GM23338 (cell line): ENCODE measurements at places on chromosomes 4 and X. TPM values are rescaled to one million over a fixed set of nuclear protein-coding genes. Genes with fewer than 3 reads are reported as not detected.
A peak's percentile ranks its signal among the peaks of the same experiment; 100 is the strongest.

The CORIN gene
- total RNA-seq = not detected in 2 replicates

- peaks cover 12% of the 10 kb centered on the region; the same call in 1 of the 2 replicates for H3K4me1 ChIP-seq
- H3K4me3 ChIP-seq = no peak overlapping the region
- no peaks in the 10 kb centered on the region for H3K27me3 ChIP-seq
- H3K27ac ChIP-seq = no peak overlapping the region
- DNase-seq = peak; percentile 5
These were observed 57.6 kb upstream of the RAP1GDS1 start for GRCh38 chr4:98203332-98204235.

GRCh38 chr4:182828360-182829025 lies 88.7 kb downstream of the DCTD start:
- peak; percentile 39 for DNase-seq

DNA sequence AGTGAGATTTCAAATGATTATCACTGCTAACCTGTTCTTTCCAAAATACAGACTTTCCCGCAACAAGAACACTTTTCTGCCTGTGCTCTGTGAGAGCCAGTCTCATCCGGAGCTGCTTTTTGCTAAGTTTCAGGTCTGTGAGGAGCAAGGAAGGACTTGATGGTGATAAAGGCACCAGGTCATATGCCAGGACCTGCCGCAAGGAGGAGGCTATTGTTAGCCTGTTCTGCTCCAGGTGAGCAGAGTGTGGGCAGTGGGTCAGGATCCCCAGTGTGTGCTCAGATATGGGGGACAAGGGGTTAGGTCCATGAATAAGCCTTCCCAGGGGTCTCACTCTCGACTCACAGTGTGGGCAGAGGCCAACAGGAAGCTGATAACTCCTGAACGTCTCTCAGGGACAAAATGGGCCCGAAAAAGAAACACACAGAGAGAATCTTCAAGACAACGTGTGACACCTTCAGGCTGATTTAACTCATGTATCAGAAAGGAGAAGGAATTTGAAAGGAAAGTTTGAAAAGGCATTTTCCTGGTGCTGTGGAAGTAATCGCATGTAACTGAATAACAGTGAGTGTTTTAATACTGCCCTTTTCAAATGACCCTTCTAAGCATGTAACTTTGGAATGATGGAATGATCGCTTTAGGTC lies 57.7 kb upstream of the PDLIM3 start:
- H3K36me3 ChIP-seq = no peaks in the 10 kb centered on the region
- H3K4me1 ChIP-seq = peaks cover 20% of the 10 kb centered on the region
- no peak overlapping the region for H3K27ac ChIP-seq
- H3K4me3 ChIP-seq = no peak overlapping the region
- DNase-seq = peak; percentile 18

DNA sequence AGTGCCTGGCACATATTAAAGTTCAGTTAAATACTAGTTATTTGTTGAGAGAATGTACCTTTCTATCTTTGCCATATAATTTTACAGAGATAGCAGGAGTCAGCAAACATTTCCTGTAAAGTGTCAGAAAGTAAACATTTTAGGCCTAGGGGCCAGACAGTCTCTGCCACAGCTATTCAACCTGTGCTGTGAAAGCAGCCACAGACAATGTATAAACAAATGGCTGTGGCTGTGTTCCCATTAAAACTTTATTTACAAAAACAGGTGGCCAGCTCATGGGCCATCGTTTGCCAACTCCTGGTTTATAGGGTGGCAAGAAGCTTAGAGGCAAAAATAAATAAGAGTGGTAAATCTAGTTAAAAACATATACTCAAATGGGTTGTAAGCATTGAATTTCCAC lies 34.0 kb upstream of the BRS3 start:
- no peak for DNase-seq
- H3K4me3 ChIP-seq = no peak overlapping the region
- H3K36me3 ChIP-seq = no peaks in the 10 kb centered on the region
- H3K27me3 ChIP-seq = no peaks in the 10 kb centered on the region
- H3K27ac ChIP-seq = no peak overlapping the region

DNA sequence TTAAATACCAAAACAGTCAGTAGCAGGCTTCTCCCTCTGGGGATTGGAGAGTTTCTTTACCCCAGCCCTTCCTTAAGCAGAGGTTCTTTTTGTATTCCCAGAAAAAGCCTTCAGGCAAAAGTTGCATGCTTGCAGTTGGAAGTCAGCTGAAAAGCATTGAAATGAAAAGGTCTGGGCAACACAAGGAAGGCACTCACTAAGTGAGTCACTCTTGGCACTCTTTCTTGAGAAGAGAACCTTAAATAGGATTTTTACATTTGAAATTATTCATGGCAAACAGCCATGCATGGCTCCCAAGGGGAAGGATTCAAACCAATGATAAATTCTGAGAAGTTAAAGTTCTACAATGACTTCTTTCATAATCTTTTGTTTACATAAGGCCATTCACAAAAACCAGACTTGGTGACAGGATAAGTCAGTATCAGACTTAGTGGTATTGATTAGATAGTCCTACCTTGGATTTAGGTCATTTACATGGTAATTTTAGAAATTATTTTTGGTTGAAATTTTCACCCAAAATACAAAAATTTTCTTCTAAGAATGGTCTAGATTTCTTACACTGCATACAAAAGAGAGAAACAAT lies 2068.9 kb downstream of the PCDH7 start:
- no peaks in the 10 kb centered on the region for H3K36me3 ChIP-seq
- no peak for DNase-seq
- H3K27ac ChIP-seq = no peak overlapping the region
- H3K27me3 ChIP-seq = no peaks in the 10 kb centered on the region

- H3K36me3 ChIP-seq = no peaks in the 10 kb centered on the region
- H3K4me1 ChIP-seq = no peaks in the 10 kb centered on the region
- H3K27me3 ChIP-seq = no peaks in the 10 kb centered on the region
- DNase-seq = peak; percentile 28
- H3K4me3 ChIP-seq = peak overlapping the region; percentile 61
- H3K27ac ChIP-seq = no peak overlapping the region
These were observed 59.2 kb upstream of the ZC4H2 start for GRCh38 chrX:65035446-65035770.

DNA sequence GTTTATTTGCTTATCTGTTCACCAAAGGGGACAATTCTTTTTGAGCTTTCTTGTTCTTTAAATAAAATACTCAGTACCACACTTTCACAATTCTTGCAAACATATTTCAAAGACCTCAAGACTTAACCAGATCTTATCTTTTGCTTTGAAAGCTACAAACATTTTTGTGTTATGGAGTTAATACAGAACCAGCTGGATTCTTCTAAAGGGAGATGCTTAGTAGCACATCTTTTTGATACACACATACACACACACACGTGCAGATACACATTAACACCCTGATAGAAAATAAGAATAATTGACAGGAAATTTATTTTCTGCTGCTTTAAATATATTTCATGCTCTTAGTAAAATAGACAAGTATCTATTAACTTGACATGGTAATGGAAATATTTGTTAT lies 379.1 kb downstream of the SH2D1A start:
- no peak for DNase-seq
- no peak overlapping the region for H3K4me3 ChIP-seq
- H3K27ac ChIP-seq = no peak overlapping the region
- H3K27me3 ChIP-seq = no peaks in the 10 kb centered on the region
- no peaks in the 10 kb centered on the region for H3K4me1 ChIP-seq

DNA sequence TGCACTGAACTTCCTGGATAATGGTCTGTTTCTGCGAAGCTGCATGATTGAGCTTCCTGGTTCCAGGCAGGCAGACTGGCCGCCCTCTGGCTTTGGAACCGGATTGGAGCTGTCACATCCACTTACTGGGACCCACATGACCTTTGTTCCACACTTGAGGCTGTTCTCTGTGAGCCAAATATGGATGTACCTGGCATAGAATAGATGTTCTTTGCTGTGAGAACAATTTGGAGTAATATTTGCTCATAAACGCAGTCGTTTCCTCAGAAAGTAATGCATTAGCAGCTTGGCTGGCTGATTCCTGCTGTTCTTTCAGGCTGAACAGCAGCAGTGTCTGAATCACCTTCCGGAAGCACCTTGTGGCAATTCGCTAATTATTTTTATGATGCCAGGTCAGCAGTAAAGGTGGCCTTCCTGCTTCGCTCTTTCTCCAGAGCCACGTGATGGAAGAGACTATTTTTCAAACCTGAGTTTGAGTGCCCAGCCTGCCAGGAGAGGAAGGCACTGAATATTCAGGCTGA lies 78.1 kb upstream of the BOD1L1 start:
- H3K4me1 ChIP-seq = no peaks in the 10 kb centered on the region
- peak overlapping the region; percentile 56; the same call in 1 of the 2 replicates for H3K27ac ChIP-seq
- DNase-seq = peak; percentile 5
- no peaks in the 10 kb centered on the region for H3K27me3 ChIP-seq
- H3K4me3 ChIP-seq = no peak overlapping the region

GRCh38 chr4:33924811-33925210 lies 2319.5 kb downstream of the ARAP2 start:
- H3K27ac ChIP-seq = no peak overlapping the region
- DNase-seq = no peak
- H3K27me3 ChIP-seq = no peaks in the 10 kb centered on the region
- no peaks in the 10 kb centered on the region for H3K4me1 ChIP-seq

GRCh38 chrX:21747558-21747957 lies 10.4 kb downstream of the SMPX start:
- 0 out of 2 replicates have a peak overlapping the region, but pooled peaks have one; percentile 51 for H3K27ac ChIP-seq
- no peaks in the 10 kb centered on the region for H3K36me3 ChIP-seq
- peak overlapping the region; percentile 35 for H3K4me3 ChIP-seq
- DNase-seq = peak; percentile 26
- H3K27me3 ChIP-seq = no peaks in the 10 kb centered on the region

DNA sequence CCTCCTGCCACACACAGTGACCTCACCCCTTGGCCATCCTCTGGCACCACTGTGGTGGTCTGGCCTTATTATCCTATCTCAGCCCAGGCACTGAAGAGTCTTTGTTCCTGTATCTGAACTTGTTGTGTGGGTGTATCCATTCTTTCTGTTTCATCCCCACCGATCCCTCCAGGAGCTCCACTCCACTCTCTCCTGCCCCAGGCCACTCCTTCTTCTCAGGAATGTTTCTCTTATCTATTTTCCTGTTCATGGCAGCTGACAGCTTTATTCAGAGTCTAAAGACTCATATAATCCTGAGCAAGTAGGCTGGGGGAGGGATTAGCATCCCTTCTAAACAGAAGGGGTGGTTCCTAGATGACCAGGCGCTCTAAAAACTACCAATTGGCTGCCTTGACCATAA lies 150.0 kb downstream of the ANAPC10 start:
- H3K4me1 ChIP-seq = peaks cover 6% of the 10 kb centered on the region; the same call in 1 of the 2 replicates
- H3K4me3 ChIP-seq = no peak overlapping the region
- no peaks in the 10 kb centered on the region for H3K36me3 ChIP-seq
- no peaks in the 10 kb centered on the region for H3K27me3 ChIP-seq
- DNase-seq = peak; percentile 3

DNA sequence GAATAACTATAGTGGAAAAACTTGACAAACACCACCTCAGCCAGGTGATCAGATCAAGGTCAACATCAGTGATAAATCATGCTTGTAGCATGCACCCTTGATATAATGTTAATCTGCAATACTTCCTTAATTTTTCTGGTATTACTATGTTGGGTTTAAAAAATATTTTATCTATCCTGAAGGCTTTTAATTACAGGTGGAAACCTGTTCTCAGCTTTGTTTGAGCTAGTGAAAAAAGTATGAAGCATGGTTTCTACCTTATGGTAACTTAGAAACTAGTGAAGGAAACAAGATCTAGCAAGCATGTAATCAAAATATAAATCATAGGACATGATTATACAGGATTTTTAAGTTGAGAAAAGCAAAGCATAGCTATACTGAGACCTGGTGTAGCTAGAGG lies 26.6 kb downstream of the MAOA start:
- no peaks in the 10 kb centered on the region for H3K27me3 ChIP-seq
- H3K4me1 ChIP-seq = no peaks in the 10 kb centered on the region
- H3K4me3 ChIP-seq = no peak overlapping the region
- H3K36me3 ChIP-seq = no peaks in the 10 kb centered on the region

- H3K36me3 ChIP-seq = no peaks in the 10 kb centered on the region
- H3K4me1 ChIP-seq = no peaks in the 10 kb centered on the region
- H3K27ac ChIP-seq = no peak within 1 kb of the TSS
- H3K4me3 ChIP-seq = peak within 1 kb of the TSS; percentile 63
- DNase-seq = peak; percentile 78
These were observed at the start of gene CFAP47 for GRCh38 chrX:35919536-35920309. Gene CFAP47 (plus strand): TSS chrX:35919734. CDS start chrX:35919800, 66 bp downstream.

The NUDT11 gene
- 39.2 and 52.7 TPM in 2 replicates for total RNA-seq

The ATP6AP2 gene
- 77.1 and 80.1 TPM in 2 replicates for total RNA-seq

DNA sequence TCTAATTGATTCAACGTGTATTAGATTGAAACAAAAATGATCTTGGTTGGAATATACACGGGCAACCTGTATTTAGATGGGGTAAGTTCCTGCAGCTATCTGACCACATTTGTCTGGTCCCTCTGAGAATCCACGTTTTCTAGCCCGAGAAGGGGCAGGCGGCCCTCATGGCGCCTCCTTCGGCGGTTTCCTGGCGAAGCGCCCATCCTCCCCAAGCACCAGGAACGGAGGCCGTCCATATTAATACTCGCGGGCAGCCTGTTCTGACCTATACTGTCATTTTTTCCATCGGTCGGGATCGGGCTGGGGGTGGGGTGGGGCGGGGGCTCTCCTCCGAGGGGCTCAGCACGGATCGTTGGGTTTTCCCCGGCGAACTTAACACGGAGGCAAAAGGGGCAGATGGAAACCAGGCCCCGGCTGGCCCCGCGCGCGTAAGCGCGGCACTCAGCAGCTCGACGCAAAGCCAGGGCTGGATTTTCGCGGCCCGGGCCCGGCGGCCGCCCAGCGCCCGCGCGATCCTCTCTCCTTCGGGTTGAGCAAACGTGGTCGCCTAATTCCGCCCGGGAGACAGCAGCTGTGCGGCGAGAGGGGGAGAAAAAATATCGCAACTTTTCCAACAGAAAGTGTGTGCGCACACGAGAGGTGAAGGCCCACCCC lies 77.2 kb upstream of the BCOR start:
- peak; percentile 56 for DNase-seq
- no peaks in the 10 kb centered on the region for H3K36me3 ChIP-seq

DNA sequence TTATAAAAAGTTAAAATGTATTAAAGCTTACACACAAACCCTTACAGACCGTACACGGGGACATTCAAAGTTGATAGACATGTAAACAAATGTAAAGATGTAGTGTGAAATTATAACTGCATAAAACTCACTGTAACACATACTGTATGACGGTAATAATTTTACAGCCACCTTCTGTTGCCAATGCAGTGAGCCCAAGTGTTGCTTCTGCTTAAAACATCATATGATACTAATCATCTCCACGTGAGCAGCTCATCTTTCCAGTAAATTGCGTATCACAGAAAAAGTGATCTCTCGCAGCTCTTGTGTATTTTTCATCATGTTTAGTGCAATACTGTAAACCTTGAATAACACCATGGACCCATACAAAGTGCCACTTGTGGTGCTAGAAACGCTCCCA lies 233.2 kb downstream of the STK32B start:
- DNase-seq = no peak
- H3K4me3 ChIP-seq = no peak overlapping the region
- no peaks in the 10 kb centered on the region for H3K4me1 ChIP-seq

The MAGIX gene
- total RNA-seq = 0.83 and 2.1 TPM in 2 replicates

The VEGFD gene
- total RNA-seq = not detected in 2 replicates

The ZMAT1 gene
- 1.5 and 2.2 TPM in 2 replicates for total RNA-seq

GRCh38 chrX:54891573-54891972 lies 29.1 kb upstream of the TRO start:
- H3K4me1 ChIP-seq = no peaks in the 10 kb centered on the region
- H3K27ac ChIP-seq = no peak overlapping the region
- H3K4me3 ChIP-seq = no peak overlapping the region
- peak; percentile 46 for DNase-seq
